ENCODE measurements at places on chromosomes 11 and 22.

DNA sequence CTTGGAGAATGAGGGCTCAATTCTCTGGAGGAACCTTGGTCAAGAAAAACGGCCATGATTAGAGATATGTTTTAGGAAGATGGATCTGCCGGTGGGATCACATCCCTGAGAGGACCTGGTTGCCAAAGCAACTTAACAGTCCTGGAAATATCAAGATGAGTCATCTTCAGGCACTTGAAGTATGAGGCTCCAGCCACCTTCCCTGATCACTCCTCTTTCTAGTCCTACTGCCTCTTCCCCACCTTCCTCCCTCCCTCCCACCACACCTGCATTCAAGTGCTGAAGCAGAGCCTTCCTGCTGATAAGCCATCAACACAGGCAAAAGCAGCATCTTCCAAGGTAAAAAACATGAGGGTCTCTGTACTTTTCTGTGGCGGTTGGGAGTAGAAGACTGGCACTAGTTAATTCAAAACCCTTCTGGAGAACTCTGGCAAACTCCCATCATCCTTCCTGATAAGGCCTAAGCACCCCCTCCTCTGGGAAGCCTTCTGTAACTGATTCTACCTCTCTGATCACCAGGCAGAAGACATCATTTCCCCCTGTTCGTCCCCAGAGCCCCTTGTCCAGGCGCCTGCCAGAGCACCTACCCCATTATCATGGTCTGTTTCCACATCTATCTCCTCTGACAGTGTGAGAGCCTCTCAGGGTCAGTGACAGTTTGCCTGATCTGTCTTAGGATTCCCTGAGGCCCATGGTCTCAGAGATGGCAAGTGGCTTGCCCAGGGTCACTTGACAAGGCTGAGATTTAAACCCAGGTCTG is 79.8 kb downstream of the CLPB start:
- DNase-seq, result peak; percentile 36

DNA sequence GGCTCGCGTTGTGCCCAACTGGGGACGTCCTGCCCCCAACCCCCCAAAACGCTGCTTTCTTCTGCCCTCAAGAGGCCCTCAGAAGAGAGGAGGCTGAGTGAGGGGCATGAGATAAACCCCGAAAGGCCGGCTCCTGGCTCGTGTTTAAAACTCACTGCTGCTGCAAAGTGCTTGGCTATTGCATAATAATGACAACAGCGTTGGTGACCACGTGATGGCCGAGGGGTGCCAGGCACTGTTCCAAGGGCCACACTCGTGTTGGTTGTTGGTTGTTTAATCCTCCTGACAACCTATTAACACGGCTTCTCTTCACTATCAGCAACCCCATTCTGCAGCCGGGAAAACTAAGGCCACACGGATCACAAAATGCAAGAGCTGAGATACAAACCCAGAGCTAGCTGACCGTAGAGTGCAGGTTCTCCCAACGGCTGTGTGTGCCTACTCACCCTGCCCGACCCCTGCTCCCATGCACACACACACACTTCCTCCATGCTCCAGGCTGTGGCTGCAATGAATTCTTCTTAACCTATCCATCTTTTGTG is 51.0 kb downstream of the ANO1 start:
- no peak for DNase-seq

DNA sequence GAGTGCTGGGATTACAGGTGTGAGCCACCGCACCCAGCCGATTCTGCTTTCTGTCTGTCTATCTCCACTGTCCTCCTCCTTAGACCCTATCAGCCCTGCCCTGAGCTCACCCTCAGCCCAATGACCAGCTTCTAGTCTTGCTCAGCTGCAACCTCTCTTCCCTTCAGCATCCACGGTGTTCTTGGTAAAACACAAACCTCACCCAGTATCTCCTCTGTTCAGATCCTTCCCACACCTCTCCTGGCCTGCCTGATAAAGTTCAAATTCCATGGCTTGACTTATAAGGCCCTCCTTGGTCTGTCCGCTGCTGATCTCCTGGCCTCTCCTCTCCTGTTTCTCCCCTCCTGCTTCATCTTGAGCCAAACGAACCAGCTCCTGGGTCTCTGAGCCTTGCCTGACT is 14.5 kb upstream of the NCF4 start:
- no peak for DNase-seq

- DNase-seq, result no peak
These were observed 26.5 kb downstream of the MYO7A start for GRCh38 chr11:77154381-77155081.

GRCh38 chr22:38016182-38017151 is 32.1 kb upstream of the SOX10 start:
- no peak for DNase-seq

DNA sequence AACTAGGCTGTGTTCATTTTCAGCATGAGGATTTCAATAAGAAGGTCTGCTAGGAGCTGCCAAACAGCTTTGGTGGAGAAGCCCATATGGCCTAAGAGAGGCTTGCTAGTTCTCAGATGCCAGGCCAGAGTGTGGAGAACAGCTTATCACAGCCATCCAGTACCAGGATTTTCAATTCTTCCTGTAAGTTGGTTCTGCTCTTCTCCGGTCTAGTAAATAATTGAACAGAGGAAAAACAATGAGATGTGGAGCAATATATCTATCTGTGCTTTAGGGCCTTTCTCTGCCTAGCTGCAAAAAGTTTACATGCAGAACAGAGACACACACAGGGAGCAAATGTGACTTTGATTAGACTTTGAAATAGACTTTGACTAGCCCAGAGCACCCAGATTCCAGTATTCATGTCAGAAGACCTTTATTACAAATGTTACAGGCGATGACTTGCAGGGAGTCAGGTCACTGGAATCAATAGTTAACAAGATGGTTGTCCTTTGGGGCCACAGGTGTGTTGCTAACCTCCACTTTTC is 19.8 kb upstream of the PPP2R1B start:
- no peak for DNase-seq

DNA sequence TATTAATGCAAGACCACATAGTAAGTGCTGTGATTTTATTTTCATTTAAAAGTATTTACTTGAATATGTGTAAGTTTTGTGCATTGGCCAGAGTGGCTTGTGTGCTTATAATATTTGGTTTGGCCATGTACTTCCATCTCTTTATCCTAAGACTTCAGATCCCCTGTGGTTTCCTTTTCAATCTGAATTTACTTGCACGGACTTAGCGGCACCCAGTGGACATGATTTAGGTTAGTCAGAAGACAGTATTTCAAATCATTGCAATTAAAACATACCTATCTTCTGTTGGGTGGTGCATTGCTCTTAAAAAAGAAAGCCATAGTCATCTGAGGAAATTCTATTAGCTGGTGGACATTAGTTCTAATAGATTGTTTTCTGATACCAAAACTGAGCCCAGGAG is 30.7 kb downstream of the PIWIL4 start:
- no peak for DNase-seq

- no peak for DNase-seq
These were observed 9.9 kb downstream of the MTMR2 start for GRCh38 chr11:95913830-95914615.

- no peak for DNase-seq
These were observed 50.1 kb upstream of the SHANK2 start for GRCh38 chr11:71302534-71302909.

GRCh38 chr11:83971063-83971462 is 684.9 kb upstream of the CCDC90B start:
- DNase-seq, result no peak

DNA sequence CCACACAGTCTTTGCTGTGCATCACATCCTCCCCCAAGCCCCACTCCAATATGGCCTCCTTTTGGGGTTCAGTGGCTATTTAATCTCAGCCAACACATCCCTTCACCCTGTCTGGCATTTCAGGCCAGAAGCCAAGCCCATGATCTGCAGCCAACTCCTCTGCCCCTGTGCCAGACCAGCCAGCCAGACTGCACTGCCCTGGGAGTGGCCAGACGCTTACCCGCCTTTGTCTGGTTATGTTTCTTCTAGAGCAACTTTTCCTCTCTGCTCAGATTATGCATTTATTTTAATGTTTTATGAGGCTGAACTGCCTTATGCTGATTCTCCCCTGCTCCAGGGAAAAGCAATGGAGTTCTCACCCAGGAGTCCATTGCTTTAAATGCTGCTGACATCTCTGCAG is 206.7 kb upstream of the TBCEL start:
- DNase-seq, result no peak

- peak; percentile 44 for DNase-seq
These were observed 106.3 kb upstream of the CARD18 start for GRCh38 chr11:105245781-105246315.
